ENCODE measurements at places on chromosomes 7 and 10. TPM values are rescaled to one million over a fixed set of nuclear protein-coding genes. Genes with fewer than 3 reads are reported as not detected.

CFAP69 gene
- 6.1 TPM for total RNA-seq

LIPN gene
- not detected for total RNA-seq

LBX1 gene
- total RNA-seq, result not detected

SLC16A12 gene
- 0.53 TPM for total RNA-seq

CTAGE8 gene
- not detected for total RNA-seq

LIPF gene
- not detected for total RNA-seq

HOXA7 gene
- not detected for total RNA-seq

FAM221A gene
- 1.5 TPM for total RNA-seq

CUBN gene
- 2.2 TPM for total RNA-seq

TMEM236 gene
- total RNA-seq, result 0.06 TPM

PTF1A gene
- not detected for total RNA-seq

ARHGEF35 gene
- total RNA-seq, result 3.0 TPM

ADIRF gene
- 936 TPM for total RNA-seq
